Sciatic nerve (tissue), 2 donors: ENCODE measurements at places on chromosomes 2 and 18. TPM values are rescaled to one million over a fixed set of nuclear protein-coding genes. Genes with fewer than 3 reads are reported as not detected.

GRCh38 chr18:43780782-43781340 is 503.6 kb upstream of the SYT4 start:
- no peak for DNase-seq

GRCh38 chr2:218043701-218044109 is 25.3 kb upstream of the RUFY4 start:
- no peak for DNase-seq

Gene REG3G
- total RNA-seq = not detected

GRCh38 chr2:239438995-239439753 is 38.4 kb upstream of the HDAC4 start:
- no peak for DNase-seq

Gene KCNE4
- 7.3 TPM for total RNA-seq

Gene DNAH7
- total RNA-seq = 2.5 TPM

- no peak for DNase-seq
Measured at GRCh38 chr18:40692871-40693270, 1262.2 kb upstream of the PIK3C3 start.

Gene LRPPRC
- 59.7 TPM for total RNA-seq

DNA sequence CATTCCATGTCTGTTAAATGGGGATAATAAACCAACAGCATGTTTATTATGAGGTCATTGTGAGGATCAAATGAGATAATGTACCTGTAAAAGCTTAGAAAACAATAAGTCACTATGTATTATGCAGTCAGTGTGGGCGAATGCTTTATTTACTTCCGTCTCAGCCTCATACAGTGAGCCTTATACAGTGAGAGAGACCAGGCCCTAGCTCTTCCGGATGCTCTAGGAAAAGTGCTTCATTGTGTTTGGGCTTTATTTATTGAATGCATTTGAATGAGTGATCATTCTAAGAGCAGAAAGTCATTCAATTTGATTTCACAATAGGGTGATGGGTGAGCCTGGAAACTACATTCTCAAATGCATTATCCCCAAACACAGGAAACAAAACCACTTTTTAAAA is 603.9 kb upstream of the FANCL start:
- DNase-seq = no peak

DNA sequence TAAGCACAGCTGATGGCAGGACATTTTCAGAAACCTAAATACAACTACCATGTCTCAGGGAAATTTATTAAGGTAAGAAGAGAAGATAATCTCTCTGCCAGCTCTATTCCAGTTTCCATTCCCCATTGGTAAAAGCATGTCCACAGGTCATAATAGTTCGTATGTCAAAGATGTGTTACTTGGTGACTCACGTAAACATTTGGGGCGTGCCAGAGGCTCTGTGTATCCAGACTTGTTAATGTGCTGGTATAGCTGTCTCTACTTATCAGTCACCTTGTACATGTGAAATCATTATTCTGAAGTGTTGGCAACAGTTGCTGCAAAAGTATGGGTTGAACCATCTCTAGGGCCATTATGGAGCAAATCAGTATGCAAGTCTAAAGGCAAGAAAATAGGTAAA is 1345.1 kb downstream of the SUCLG1 start:
- DNase-seq = no peak

- no peak for DNase-seq
Measured at GRCh38 chr18:25278394-25278793, 73.6 kb downstream of the ZNF521 start.

Gene CFAP221
- 1.8 TPM for total RNA-seq

Gene ZNF396
- total RNA-seq = 4.1 TPM

- DNase-seq = no peak
Measured at GRCh38 chr2:96899413-96899741, 29.5 kb upstream of the SEMA4C start.

- no peak for DNase-seq
Measured at GRCh38 chr2:172448544-172449267, 21.3 kb downstream of the ITGA6 start.

Gene WDR12
- 24.2 TPM for total RNA-seq

Gene CREG2
- total RNA-seq = not detected

Gene CTAGE1
- not detected for total RNA-seq

DNA sequence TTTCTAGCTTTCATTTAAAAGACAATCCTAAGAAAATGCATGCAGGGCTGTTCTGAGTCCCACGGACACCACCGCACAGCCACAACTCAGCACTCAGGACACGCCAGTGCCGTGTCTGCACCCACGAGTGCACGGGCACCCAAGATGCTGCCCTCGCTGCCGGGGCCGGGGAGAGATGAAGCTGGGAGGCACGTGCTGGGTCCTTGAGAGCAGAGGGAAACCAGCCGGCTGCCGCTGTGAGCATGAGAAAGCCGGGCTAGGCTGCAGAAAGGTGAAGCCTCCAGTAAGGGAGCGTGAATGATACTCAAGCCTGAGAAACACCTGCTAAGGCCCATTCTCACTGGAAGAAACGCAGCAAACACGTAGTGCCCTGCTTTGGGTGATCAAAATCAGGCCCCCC is 4.8 kb downstream of the COPS9 start:
- DNase-seq = peak; percentile 18

DNA sequence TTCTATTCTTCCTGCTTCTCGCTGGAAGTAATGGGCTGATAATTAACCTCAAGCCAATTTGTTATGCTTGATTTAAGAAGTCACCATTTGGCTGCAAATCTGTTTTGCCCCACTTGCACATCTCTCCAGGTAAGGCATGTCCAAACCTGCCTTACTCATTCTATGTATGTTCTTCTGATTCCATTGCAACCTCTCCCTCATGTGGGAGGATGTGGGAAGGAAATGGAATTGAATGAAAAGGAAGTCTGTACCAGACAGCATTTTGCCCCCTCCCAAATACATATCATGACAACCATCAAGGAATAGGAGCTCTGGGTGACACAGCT is 131.7 kb downstream of the NRP2 start:
- DNase-seq = no peak

- no peak for DNase-seq
Measured at GRCh38 chr2:101771227-101771902, 73.9 kb downstream of the MAP4K4 start.

Gene DCC
- not detected for total RNA-seq

Gene RGPD3
- total RNA-seq = 0.22 TPM

Gene MEP1B
- not detected for total RNA-seq

Gene ZNF514
- 32.9 TPM for total RNA-seq

GRCh38 chr2:178927173-178927572 is 120.0 kb upstream of the TTN start:
- DNase-seq = no peak

GRCh38 chr2:136384531-136385303 is 266.8 kb upstream of the CXCR4 start:
- no peak for DNase-seq

DNA sequence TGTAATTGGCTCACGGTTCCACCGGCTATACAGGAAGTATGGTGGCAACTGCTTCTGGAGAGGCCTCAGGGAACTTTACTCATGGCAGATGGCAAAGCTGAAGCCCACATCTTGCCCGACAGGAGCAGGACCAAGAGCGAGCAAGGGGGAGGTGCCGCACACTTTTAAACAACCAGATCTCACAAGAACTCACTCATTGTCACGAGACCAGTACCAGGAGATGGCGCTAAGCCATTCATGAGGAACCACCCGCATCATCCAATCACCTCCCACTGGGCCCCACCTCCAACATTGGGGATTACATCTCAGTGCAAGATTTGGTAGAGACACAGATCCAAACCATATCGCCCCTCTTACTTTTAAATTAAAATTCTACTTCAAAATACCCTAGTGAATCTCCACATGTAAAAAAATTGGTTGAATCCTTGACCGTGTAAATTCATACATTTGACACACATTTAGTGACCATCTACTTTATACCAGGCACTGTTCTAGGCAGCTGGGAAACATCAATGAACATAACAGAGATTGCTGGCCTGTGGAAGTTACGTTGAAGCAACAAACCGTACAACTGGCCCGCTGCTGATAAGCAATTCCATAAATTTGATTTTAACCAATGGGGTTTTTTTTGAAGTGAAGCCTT is 87.6 kb downstream of the ALPK2 start:
- no peak for DNase-seq

- no peak for DNase-seq
Measured at GRCh38 chr2:74931940-74932339, 26.5 kb upstream of the POLE4 start.

Gene SYT4
- not detected for total RNA-seq
